ENCODE measurements at places on chromosomes 5 and 9.
A peak's percentile ranks its signal among the peaks of the same experiment; 100 is the strongest.

- H3K27me3 ChIP-seq: no peaks in the 10 kb centered on the region
- no peak for DNase-seq
- no peaks in the 10 kb centered on the region for H3K36me3 ChIP-seq
- no peaks in the 10 kb centered on the region for H3K4me1 ChIP-seq
- H3K27ac ChIP-seq: no peak overlapping the region
- H3K4me3 ChIP-seq: no peak overlapping the region
Observed at GRCh38 chr5:54902791-54903473, 82.5 kb downstream of the ESM1 start.

DNA sequence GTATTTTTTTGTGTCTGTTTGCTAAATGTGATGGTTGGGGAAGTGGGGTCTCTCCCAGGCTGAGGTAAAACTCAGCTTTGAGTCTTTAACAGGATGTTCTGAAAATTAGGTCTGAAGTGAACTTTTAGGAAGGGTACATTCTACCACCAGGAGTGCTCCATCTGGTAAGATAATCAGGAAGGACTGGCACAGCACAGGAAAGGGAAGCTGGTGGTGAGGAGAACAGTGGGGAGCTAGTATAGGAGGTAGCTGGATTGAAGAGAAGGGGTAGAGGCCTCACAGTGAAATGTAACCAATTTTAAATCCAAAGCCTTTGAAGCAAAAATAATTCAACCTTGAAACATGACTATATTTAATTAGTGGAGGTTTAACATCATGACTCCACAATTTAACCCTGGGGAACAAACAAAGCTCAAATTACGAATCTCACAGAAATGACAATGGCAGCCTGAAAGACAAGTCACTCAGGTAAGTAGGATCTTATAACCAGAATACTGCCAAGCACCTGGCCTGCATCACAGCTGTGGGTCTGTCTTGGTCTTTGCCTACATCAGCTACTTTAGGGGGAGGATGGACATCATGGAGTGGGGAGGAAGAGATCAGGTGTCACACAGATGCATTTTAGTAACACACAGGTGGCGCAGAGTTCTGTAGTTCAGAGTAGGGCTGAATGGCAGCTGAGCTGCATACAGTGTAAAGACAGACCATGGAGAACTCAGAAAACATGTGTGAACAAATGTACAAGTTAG, 445.3 kb downstream of the DMRT2 start:
- no peaks in the 10 kb centered on the region for H3K4me1 ChIP-seq
- DNase-seq: no peak
- H3K36me3 ChIP-seq: no peaks in the 10 kb centered on the region
- H3K27me3 ChIP-seq: no peaks in the 10 kb centered on the region

- no peaks in the 10 kb centered on the region for H3K27me3 ChIP-seq
- DNase-seq: no peak
- H3K4me3 ChIP-seq: no peak overlapping the region
- H3K27ac ChIP-seq: no peak overlapping the region
- peaks cover 6% of the 10 kb centered on the region for H3K4me1 ChIP-seq
- H3K36me3 ChIP-seq: no peaks in the 10 kb centered on the region
Observed at GRCh38 chr5:170641589-170642031, 137.8 kb downstream of the KCNIP1 start.

GRCh38 chr5:82413302-82414040, 135.3 kb upstream of the RPS23 start:
- H3K27ac ChIP-seq: no peak overlapping the region
- no peaks in the 10 kb centered on the region for H3K4me1 ChIP-seq
- H3K4me3 ChIP-seq: no peak overlapping the region

- no peaks in the 10 kb centered on the region for H3K36me3 ChIP-seq
- H3K27me3 ChIP-seq: no peaks in the 10 kb centered on the region
- no peak for DNase-seq
- H3K4me3 ChIP-seq: no peak overlapping the region
Observed at GRCh38 chr5:79240561-79240960, 4.6 kb downstream of the JMY start.

GRCh38 chr5:81995407-81995806, 23.6 kb downstream of the ATG10 start:
- H3K36me3 ChIP-seq: no peaks in the 10 kb centered on the region
- H3K27me3 ChIP-seq: no peaks in the 10 kb centered on the region
- DNase-seq: no peak
- no peak overlapping the region for H3K27ac ChIP-seq

DNA sequence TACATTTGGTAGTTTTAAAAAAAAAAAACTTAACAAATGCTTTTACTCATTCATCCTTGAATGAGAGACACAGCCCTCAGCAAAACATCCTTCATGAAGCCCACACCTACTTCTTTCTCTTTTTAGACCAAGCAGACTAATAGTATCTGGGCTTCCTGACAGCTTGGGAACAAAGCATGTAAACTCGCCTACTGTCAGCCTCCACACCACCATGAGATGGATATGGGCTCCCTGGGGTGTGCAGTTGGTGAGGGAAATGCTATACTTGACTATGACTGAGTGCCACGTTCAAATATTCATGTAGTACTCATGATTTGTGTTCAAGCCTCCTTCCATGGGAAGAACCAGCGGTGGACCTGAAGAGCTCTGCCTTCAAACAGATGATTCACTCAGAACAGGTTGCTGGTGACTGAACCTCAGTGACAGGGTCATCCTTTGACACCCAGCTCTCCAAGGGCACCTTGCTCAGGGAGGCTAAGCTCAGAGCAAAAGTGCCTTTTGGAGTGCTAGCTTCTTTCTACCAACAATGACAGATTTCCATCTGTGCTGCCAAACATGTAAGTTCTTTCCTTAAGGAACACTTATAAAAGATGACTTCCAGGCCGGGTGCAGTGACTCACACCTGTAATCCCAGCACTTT, 36.8 kb downstream of the SLC22A5 start:
- H3K27ac ChIP-seq: no peak overlapping the region
- H3K36me3 ChIP-seq: no peaks in the 10 kb centered on the region
- peaks cover 15% of the 10 kb centered on the region for H3K4me1 ChIP-seq
- H3K4me3 ChIP-seq: no peak overlapping the region

GRCh38 chr9:89154218-89154617, 24.4 kb downstream of the SHC3 start:
- no peak overlapping the region for H3K4me3 ChIP-seq
- H3K36me3 ChIP-seq: no peaks in the 10 kb centered on the region
- no peaks in the 10 kb centered on the region for H3K27me3 ChIP-seq
- no peak for DNase-seq
- H3K4me1 ChIP-seq: no peaks in the 10 kb centered on the region
- H3K27ac ChIP-seq: no peak overlapping the region

DNA sequence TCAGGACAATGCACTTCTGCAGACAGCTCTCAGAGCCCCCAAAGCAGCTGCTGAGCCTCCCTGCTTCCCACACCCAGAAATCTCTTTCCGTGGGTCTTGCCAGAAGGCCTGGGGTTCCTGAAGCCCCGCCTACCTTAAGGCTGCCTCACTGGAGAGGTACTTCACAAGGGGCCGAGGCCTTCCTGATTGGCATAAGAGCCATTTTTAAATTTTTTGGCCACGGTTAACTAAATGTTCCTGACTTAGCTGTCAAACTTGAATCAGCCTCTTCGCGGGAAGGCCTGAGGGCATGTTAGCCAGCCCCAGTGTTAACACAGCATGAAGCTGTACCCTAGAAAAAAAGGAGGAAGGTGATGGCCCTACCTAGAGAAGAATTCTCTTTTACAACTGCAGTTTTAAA, 20.7 kb upstream of the EPB41L4B start:
- H3K36me3 ChIP-seq: no peaks in the 10 kb centered on the region
- no peak overlapping the region for H3K4me3 ChIP-seq
- DNase-seq: no peak
- no peaks in the 10 kb centered on the region for H3K27me3 ChIP-seq

DNA sequence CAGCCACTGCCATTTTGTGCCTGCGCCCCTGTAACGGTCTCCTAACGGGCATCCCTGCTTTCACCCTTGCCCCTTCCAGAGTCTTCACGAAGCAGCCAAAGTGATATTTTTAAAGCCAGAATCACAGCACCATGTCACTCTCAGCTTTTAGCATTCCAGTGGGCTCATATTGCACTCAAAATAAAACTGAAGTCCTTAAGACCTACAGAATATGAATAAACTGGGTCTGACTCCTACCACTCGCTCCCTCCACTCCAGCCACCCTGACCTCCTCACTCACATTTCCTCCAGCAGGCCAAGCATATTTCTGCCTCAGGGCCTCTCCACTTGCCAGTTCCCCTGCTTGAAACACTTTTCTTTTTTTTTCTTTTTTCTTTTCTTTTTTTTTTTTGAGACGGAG, 2.4 kb upstream of the PDLIM7 start:
- no peak overlapping the region for H3K4me3 ChIP-seq
- no peaks in the 10 kb centered on the region for H3K4me1 ChIP-seq
- no peak for DNase-seq
- H3K36me3 ChIP-seq: no peaks in the 10 kb centered on the region
- H3K27me3 ChIP-seq: no peaks in the 10 kb centered on the region
- H3K27ac ChIP-seq: no peak overlapping the region

GRCh38 chr5:31530541-31531265, 1.2 kb downstream of the DROSHA start:
- no peak for DNase-seq
- no peaks in the 10 kb centered on the region for H3K27me3 ChIP-seq
- peaks cover 48% of the 10 kb centered on the region for H3K36me3 ChIP-seq
- peak overlapping the region; percentile 75 for H3K4me3 ChIP-seq
- H3K27ac ChIP-seq: no peak overlapping the region

- no peaks in the 10 kb centered on the region for H3K4me1 ChIP-seq
- no peak overlapping the region for H3K4me3 ChIP-seq
- no peaks in the 10 kb centered on the region for H3K36me3 ChIP-seq
- H3K27me3 ChIP-seq: no peaks in the 10 kb centered on the region
- DNase-seq: no peak
Observed at GRCh38 chr9:77291714-77292113, 114.4 kb downstream of the VPS13A start.

DNA sequence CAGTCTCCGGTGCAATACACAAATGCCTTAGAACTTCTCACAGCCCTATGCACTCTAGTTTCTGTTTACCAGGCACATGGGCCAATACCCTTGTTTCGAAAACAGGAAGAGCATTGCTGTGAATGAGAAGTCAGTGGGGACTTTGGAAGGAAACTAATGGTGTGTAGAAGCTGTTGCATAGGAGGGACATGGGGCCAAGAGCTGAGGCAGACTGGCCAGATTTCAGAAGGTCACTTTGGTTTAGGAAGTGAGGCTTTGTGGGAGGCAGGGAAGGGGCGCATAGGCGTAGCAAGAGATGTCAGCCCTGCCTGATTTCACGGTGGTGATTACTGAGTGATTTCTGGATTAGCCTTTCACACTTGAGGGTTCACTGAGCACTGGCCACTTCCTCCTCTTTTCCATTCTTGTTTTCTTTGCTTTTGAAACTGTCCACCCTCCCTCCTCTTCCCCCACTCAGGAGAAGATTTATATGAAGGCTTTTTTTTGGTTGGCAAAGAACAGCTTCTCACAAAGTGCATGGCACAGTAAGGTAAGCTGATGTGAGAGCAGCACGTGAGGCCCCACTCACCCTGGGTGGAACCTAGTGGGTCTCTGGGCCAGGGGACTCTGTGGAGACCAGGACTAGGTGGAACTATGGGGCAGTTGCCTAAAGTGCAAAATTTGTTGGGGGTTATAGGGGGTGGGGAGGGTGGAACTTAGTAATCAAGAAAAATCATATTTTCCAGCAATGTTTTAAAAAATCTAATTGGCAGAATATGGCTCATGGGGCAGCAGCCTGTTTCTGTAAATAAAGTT, 6.1 kb upstream of the TMEM252 start:
- H3K36me3 ChIP-seq: no peaks in the 10 kb centered on the region
- no peaks in the 10 kb centered on the region for H3K4me1 ChIP-seq
- H3K27me3 ChIP-seq: no peaks in the 10 kb centered on the region
- H3K27ac ChIP-seq: peak overlapping the region; percentile 55
- no peak overlapping the region for H3K4me3 ChIP-seq

- H3K27me3 ChIP-seq: no peaks in the 10 kb centered on the region
- peak overlapping the region; percentile 66 for H3K27ac ChIP-seq
- peaks cover 23% of the 10 kb centered on the region for H3K4me1 ChIP-seq
- H3K4me3 ChIP-seq: no peak overlapping the region
- DNase-seq: no peak
- no peaks in the 10 kb centered on the region for H3K36me3 ChIP-seq
Observed at GRCh38 chr5:172606156-172606785, 34.8 kb upstream of the NEURL1B start.

DNA sequence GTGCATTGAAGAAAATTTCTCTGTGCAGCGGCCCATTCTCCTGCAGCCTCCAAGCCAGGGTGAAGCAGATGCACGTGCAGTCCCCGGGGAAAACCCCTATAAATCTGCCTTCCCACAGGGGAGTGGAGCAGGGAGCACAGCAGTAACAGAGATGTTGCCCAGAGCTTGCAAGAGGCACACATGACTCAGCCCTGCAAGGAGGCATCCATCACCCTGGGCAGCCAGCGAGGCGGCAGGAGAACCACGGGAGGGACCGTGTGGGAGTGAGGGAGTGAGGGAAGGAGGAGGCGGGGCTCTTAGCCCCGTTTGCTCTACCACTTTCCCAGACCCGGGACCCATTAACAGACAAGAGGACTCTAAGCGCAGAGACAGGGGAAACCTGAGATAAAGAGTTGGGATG, 96.2 kb upstream of the ARAP3 start:
- H3K36me3 ChIP-seq: no peaks in the 10 kb centered on the region
- peaks cover 19% of the 10 kb centered on the region for H3K4me1 ChIP-seq
- no peak overlapping the region for H3K27ac ChIP-seq
- H3K4me3 ChIP-seq: no peak overlapping the region

- no peak for DNase-seq
- no peaks in the 10 kb centered on the region for H3K4me1 ChIP-seq
- H3K27me3 ChIP-seq: no peaks in the 10 kb centered on the region
- no peak overlapping the region for H3K27ac ChIP-seq
Observed at GRCh38 chr9:113310538-113310937, 7.4 kb upstream of the RNF183 start.

GRCh38 chr5:142726188-142726731, 40.4 kb upstream of the FGF1 start:
- no peaks in the 10 kb centered on the region for H3K36me3 ChIP-seq
- H3K4me3 ChIP-seq: no peak overlapping the region
- no peak overlapping the region for H3K27ac ChIP-seq
- DNase-seq: no peak
- no peaks in the 10 kb centered on the region for H3K4me1 ChIP-seq

- H3K4me1 ChIP-seq: no peaks in the 10 kb centered on the region
- H3K4me3 ChIP-seq: no peak overlapping the region
- H3K27me3 ChIP-seq: no peaks in the 10 kb centered on the region
- no peak for DNase-seq
- no peaks in the 10 kb centered on the region for H3K36me3 ChIP-seq
Observed at GRCh38 chr5:154984946-154985516, 28.5 kb upstream of the KIF4B start.

Data from right atrium auricular region (tissue), 2 donors.